Myocyte (in vitro differentiated cells): ENCODE measurements at places on chromosomes 12 and 14.

- DNase-seq = no peak
Observed at GRCh38 chr12:99772274-99772673, 124.7 kb downstream of the GARIN6 start.

- peak; percentile 18 for DNase-seq
Observed at GRCh38 chr14:71049435-71050133, 142.3 kb downstream of the PCNX1 start.

DNA sequence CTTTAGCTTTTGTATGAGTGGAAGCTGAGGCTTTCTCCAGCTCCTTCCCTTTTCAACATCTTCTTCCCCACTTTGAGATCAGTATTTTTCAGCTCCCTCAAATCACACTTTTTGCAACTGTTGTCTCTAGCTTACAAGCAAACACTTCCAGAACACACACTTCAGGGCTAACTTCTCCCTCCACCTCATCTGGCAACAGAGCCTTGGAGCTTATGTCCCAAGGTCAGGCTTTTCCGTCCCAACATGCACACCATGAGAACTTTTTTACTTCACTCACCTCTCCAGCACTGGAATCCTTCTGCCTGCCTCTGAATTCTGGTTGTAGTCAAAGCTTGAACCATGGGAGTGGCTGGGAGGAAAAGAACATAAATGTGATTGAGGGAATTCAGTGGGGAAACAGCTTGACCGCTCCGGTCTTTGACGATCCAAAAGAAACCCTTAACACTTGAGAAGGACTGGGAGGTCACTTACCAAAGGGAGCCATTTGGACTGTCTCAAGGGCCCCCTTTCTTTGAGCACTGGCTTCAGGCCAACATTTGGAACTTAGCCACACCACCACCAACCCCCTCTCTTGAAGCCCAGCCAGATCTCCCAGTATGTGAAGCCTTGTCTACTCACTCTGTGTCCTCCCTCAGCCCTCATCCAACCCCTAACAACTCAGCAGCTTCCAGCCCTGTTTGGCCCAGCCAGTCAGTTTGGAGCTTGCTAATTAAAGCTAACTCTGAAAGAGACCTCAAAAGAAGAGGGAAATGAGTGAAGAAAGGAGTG is 3.9 kb upstream of the BLOC1S1 start:
- DNase-seq = no peak

GRCh38 chr14:39034481-39035296 is 68.3 kb downstream of the SEC23A start:
- no peak for DNase-seq

DNA sequence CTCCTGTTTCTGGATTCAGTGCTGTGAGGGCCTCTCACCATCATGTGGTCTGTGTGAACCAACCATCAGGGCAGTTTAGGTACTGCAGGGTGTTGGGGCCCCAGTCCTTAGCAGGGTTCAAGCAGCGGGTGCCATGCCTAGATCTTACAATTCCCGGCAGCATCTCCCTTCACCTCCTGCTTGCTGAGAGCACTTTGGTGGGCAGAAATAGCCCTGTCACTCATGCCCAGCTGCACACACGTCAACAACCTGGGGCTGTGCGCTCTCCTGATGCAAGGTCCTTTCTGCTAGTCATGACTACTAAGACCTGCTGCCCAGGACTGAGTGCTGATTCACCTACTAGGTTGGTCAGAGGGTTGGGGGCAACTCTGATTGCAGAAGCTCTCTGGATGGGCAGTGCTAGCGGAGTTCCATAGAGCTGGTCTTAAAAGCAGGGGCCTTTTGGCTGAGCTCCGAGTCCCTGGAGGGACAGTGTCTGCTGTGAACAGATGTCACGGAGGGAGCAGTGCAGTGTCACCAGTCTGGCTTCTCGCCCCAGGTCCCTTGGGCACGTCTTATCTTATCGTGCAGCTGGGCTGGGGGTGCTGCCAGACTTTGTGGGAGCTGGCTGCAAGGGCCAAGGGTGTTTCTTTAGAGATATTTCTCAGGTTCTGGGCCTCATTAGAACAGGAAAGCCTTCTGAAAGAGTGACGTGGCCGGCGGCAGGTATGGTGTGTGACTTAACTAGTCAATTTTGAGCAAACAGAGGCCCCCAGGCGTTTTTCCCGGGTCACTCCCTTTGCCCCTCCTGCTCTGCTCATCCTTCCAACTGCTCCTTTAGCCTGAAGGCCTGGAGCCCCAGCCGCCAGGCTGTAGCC is 71.8 kb downstream of the NINJ2 start:
- no peak for DNase-seq

DNA sequence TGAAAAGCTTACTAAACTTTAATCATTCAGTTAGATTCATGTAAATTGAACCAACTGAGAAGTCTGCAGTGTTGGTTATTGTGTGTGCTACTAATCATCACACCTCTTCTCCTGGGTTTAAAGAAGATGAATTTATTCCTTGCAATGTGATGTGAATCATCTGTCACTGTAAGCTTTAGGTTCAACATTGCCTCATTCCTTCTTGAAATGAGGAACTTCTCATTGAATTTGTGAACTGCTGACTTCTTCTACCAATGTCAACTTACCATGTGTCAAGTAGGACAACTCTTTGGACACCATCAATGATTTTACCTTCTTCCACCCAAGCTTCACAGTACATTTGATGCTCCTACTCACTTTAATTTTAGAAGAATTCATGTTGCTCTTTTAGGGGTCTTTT is 17.4 kb upstream of the PRB2 start:
- DNase-seq = no peak
